ENCODE measurements at places on chromosomes 6 and 20.

DNA sequence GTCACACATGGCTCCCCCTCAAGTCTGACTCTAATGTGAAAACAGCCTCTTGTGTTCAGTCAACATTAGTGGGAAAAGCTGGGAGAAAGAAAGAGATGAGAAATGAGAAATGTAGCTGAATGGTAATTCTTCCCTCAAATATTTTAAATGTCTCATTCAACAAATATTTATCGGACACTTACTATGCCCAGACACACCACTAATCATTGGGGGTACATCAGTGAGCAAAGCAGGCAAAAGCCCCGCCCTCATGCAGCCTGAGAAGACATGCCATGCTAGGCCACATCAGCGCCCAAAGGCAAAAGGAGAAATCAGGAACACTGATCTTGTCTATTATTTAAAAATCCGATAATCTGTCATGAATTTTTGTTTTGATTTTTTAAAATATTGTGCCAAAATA is 89.9 kb upstream of the ASF1A start:
- no peak for DNase-seq

DNA sequence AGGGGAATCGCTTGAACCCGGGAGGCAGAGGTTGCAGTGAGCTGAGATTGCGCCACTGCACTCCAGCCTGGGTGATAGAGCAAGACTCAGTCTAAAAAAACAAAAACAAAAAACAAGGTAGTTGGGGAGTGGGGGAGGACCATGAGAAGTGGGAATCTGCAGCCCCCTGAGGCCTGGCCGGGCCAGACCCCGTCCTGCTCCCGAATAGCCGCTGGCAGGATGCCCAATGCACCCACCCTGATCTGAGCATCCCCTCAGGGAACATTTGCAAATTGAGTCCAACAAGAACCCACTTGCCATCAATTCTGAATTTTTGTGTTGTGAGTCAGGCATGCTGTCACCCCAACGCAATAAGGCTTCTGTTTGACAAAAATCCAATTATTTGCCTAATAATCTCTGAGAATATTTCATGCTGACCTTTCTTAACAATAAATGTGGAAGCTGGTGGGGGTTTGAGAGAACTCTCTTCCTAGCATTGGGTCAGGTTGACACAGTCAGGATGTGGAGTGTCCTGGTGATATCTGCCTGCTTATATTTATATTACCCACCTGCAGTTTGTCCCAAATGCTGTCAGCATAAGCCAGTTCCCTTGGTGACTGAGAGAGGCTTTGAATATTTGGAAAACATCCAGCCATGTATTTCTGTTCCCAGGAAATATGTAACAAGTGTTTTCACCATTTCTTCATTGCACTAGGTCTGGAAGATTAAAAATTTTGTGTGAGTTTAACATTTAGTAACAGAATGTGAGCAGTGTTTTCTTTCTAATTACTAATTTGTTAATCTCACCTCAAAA is 28.4 kb upstream of the FRMD1 start:
- DNase-seq, result no peak

- DNase-seq, result no peak
These were observed 1.6 kb downstream of the ITPR3 start for GRCh38 chr6:33622456-33623431.

GRCh38 chr6:95127261-95127660 is 450.1 kb upstream of the MANEA start:
- no peak for DNase-seq

GRCh38 chr6:147057188-147057587 is 147.0 kb upstream of the STXBP5 start:
- no peak for DNase-seq
